WTC11 (cell line): ENCODE measurements at places on chromosomes 7 and 10. TPM values are rescaled to one million over a fixed set of nuclear protein-coding genes. Genes with fewer than 3 reads are reported as not detected.

GRCh38 chr10:29635711-29636144, 957 bp upstream of the SVIL start:
- DNase-seq: peak; percentile 43

DNA sequence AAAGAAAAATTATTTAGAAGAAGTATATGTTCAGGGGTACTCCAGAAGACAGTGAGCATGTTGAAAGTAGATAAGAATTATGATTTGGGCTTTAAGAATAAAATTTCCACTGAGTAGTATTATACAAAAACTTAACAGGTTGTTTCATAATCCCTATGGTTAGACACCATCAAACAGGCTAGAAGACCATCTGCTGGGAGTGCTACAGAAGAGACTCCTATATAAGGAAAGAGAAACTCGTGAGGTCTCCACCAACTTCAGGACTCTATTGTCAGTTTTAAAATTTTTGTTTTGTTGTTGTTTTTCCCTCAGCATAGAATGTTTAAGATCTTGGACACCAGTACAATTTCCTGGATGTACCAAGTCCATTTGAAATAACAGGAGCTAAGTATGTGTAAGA, 13.1 kb downstream of the DNAJC1 start:
- no peak for DNase-seq

DNA sequence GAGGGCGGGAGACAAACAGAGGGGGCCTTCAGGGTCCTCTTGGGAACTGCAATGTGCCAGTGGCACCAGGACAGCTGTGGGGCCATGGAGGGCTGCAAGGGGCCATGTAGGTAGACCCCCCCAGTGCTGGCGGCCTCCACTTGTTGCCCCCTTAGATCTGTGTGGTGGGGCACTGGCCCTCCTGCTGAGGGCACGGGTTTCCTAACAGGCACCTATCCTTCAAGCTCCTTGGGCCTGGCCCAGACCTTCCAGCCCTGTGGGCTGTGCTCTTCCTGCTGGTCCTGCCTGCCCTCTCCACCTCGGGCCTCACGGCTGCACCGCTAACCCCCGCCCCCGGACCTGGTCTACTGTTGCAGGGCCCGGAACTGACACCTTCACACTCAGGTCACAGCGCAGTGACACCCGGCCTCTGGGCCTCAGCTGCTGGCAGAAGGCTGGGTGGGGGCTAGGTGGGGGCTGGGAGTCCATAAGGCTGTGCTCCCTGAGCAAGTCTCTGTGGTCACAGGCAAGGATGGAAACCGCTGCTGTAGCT, 12.6 kb downstream of the RASGEF1A start:
- no peak for DNase-seq

GRCh38 chr7:19928247-19928646, 154.8 kb upstream of the TMEM196 start:
- DNase-seq: no peak

- DNase-seq: no peak
Measured at GRCh38 chr7:39603924-39604323, 19.4 kb upstream of the RALA start.

DNA sequence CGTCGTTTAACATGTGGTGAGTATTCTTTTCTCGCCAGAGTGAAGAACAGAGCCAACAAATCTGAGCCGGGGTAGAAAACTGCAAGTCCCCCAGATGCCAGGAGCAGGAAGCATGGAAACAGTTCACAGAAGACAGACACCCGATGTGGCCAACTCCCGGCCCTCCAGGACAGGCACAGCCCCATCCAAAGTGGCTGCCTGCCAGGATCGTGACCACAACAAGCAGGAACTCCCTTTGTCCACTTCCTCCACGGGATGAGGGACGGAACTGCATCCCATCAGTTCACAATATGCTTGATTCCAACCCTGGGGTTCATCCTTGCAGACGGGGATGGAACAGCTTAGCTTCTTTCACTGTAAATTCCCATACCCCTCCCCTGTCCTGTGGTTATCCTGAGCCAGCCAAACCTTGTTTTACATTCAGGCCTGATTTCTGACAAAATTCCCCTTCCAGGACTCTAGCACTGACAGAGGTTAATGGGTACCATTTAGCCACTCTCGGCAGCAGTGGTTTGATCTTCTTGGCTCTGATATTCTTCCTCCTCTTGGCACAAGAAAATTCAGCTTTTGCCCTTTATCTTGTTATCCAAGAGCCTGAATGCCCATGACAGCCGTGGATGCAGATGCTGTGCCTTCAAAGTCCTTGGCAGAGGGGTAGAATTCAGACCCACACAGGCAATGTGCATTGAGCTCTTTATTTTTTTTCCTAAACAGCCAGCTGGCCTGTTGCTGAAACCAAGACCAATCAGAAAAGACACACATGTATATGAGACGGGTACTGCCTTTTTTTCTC, 105.5 kb upstream of the FAM204A start:
- no peak for DNase-seq

GRCh38 chr7:41098846-41099245, 604.0 kb downstream of the INHBA start:
- no peak for DNase-seq

GRCh38 chr10:70069346-70069745, 16.7 kb downstream of the MACROH2A2 start:
- DNase-seq: no peak

GRCh38 chr7:4849390-4849789, 12.4 kb downstream of the PAPOLB start:
- DNase-seq: peak; percentile 52

GRCh38 chr10:120260456-120260855, 196.6 kb upstream of the PLPP4 start:
- no peak for DNase-seq

GRCh38 chr10:113533801-113534200, 19.1 kb upstream of the HABP2 start:
- DNase-seq: no peak

GRCh38 chr10:49749556-49750491, 12.3 kb downstream of the OGDHL start:
- no peak for DNase-seq

DNA sequence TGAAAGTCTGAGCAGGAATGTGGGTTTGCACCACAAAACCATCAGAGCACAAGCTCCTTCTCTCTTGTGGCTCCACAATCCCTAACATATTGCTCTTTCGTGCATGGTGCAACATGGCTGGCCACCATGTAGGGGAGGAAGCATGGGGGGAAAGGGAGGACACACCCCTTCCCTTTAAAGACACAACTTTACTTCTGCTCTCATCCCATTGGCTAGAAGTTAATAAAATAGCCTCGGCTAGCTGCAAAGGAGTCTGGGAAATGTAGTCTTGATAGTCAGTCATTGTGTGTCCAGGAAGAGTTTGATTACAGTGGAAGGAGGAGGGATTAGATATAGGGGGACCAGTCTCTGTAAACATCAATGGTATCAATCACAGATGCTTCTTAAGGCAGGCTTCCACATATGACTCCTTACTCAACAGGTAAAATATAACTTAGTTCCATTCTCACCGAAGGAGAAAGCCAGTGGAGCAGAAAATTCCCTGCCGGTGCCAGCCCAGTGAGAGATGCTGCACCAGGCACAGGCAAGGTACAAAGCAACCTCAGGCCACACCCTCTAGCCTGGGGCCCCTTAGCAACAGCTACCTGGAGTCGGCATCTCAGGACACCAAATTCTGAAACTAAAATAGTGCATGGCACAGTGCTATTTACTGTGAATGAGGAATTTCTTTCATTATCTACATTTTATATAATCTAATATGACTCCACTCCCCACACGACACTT, 124.7 kb upstream of the CTBP2 start:
- no peak for DNase-seq

DNA sequence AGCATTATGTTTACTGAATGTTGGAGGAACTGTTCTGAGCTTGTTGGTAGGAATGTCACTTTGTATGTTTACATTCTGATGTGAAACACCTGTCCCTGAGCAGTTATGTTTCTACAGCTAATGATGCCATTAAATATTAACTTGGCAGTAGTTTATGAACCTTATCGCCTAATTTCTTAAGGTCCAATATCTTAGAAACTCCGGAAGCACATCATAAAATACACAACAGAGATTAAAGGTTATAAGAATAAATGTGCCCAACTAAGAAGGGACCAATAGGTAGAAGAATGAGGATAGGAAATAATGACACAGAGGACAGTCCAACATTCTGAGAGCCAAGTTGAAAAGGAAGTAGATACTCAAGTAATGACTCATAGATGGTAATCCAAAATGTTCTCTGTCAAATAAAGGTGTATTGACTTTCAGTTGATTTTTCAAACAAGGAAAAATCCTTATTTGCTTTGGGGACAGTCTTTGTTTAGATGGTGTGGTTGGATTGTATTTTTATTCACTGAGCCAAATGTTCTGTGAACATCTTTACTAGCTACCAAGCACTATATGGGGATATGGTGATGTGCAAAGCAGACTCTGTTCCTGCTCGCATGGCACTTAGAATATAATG, 31.9 kb downstream of the LCOR start:
- DNase-seq: no peak

GRCh38 chr7:150405584-150406311, 26.6 kb downstream of the ZNF775 start:
- DNase-seq: peak; percentile 67

GRCh38 chr10:32005050-32005449, 51.2 kb downstream of the KIF5B start:
- DNase-seq: peak; percentile 29

DNA sequence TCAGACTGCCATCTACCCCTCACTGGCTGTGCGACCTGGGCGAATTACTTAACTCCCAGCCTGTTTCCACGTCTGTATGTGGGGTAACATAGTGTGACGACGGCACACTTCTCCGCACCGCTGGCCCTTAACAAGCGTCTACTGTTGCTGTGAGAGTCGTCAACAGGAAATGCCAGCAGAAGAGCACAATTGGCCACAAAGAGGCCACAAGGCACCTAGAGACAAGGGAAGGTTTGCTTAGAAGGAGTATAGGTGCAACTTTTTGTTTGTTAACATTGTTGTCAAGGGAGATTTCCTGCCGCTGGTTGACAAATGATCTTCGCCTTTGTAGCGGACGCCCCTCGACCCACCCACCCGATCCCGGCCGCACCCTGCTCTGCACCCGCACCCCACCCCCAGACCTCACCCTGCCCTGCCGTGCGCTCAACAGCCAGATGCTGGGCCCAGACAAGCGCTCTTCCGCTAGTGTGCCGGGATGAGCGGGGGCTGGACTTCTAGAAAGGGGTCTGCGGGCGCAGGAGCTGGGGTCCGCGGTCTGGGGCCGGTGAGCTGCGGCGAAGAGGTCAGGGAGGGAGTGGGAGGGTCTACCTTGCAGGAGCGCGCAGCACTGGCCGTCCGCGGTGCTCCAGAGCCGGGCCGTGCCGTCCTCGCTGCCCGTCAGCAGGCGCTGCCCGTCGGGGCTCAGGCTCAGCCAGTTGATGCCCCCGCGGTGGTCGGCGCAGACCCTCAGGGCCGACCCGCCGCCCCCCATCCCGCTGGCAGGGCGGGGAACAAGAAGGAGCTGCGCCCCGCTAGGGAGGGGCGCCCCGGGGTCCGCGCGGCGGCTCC, 785 bp downstream of the WDR86 start:
- peak; percentile 39 for DNase-seq

DNA sequence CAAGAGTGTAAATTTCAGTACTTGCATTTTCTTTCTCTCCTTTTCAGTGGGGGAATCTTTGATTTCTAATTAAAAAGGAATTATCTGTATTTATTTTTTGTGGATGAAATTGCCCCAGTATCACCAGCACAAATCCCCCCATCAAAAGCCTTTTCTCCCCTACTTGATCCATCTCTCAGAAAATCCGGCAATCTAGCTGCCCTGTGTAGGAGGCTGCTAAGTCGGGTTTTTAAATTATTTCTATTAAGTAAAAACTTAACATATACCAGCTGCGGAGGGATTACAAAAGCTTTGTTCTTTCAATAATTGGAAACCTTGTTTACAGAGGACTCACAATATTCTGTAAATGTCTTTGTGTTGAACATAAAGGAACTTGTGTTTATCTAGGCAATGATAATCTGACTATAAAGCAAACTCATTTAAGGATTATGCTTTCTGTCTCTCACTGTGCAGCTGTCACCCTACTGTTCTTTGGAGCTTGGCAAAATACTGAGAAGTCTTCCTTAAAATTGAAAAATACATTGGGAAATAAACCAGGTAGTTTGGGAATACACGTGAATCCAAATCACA, 177.4 kb upstream of the PRR15 start:
- no peak for DNase-seq

DNA sequence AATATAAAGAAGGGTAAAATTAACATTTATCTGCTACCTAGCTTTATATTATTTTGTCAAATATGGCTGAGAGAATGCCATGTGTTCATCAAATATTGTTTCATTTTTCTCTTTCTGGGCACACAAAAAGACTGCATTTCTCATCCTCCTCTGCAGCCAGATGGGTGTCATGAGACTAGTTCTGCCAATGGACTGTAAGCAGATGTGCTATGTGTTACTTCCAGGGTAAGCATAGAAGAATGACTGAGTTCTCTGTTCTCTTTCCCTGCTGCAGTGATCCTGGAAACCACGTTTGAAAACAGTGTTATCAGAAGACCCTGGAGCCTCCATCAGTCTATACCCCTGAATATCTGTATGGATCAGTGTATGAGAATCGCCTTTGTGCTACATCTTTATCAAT, 24.1 kb upstream of the SLK start:
- DNase-seq: no peak

DNA sequence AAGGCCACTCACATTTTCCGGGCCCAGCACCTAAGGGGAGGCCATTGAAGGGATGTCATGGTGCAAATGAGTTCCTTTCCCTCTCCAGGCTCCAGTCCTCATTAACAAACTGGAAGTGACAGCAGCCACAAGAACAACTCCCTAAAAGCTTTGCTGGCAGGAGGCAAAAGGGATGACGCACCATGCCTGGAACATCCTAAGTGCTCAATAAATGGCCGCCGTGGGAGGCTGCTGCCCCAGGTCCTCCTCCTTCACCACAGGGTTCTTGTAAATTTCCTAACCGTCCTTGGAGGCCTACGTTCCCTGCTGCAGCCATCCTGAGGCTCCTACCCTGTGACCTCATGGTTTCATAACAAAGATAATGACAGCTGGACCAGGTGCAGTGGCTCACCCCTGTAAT, 41.3 kb upstream of the CAMK1D start:
- DNase-seq: no peak

GRCh38 chr10:63455507-63455906, 10.3 kb downstream of the JMJD1C start:
- no peak for DNase-seq

DNA sequence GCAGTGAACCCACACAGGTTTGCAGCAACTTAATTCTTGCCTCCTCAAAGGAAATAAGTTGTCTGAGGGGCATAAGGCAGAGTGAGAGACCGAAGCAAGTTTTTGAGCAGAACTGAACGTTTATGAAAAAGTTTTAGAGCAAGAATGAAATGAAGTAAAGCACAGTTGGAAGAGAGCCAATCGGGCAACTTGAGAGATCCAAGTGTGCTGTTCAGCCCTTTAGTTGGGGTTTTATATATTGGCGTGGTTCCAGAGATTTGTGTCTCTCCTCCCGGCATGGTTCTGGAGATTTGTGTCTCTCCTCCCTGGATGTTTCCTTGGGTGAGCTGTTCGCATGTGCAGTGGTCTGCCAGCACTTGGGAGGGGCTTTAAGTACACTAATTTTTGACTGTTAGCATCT, 141.4 kb upstream of the DGKB start:
- DNase-seq: no peak

The CLRN3 gene
- total RNA-seq: not detected in 3 replicates

The CFAP43 gene
- total RNA-seq: 0.42 to 0.69 TPM (median 0.44 TPM) in 3 replicates

The AQP1 gene
- total RNA-seq: 0.81 to 1.4 TPM (median 1.1 TPM) in 3 replicates

The EGFR gene
- 5.9 to 7.6 TPM (median 6.0 TPM) in 3 replicates for total RNA-seq

The TRPV6 gene
- total RNA-seq: 0.63 to 2.0 TPM (median 0.80 TPM) in 3 replicates
